Endothelial cell (in vitro differentiated cells): ENCODE measurements at places on chromosomes 5 and 9. TPM values are rescaled to one million over a fixed set of nuclear protein-coding genes. Genes with fewer than 3 reads are reported as not detected.

The CDKN2B gene
- total RNA-seq, result 1.8 TPM

The FBP1 gene
- not detected for total RNA-seq

DNA sequence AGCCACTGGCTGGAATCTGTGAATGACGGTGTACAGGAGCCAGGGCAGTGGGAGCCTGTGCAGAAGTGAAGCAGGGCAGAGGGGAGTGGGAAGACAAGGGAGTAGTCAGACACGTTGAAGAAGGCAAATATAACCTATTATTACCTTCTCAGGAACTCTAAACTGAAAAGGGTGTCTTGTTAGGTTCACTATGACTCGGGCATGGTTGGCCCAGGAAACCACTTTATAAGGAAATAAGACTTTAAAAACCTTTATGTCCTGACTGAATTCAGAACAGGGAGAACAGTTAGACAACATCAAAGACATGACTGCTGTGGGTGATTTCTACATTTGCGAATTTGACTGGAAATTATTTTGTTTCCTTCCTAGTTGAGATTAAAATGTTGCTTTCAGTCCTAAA is 107.5 kb downstream of the ACER2 start:
- no peak for DNase-seq

The NTRK2 gene
- not detected for total RNA-seq

- DNase-seq, result no peak
These were observed 80.6 kb downstream of the RAD23B start for GRCh38 chr9:107363516-107364152.
